Lower lobe of right lung (tissue), 2 donors: ENCODE measurements at places on chromosomes 2 and 18.

- DNase-seq = no peak
Measured at GRCh38 chr2:43950383-43951008, 45.3 kb downstream of the LRPPRC start.

GRCh38 chr2:54061272-54061671 is 54.1 kb upstream of the ACYP2 start:
- DNase-seq = no peak

DNA sequence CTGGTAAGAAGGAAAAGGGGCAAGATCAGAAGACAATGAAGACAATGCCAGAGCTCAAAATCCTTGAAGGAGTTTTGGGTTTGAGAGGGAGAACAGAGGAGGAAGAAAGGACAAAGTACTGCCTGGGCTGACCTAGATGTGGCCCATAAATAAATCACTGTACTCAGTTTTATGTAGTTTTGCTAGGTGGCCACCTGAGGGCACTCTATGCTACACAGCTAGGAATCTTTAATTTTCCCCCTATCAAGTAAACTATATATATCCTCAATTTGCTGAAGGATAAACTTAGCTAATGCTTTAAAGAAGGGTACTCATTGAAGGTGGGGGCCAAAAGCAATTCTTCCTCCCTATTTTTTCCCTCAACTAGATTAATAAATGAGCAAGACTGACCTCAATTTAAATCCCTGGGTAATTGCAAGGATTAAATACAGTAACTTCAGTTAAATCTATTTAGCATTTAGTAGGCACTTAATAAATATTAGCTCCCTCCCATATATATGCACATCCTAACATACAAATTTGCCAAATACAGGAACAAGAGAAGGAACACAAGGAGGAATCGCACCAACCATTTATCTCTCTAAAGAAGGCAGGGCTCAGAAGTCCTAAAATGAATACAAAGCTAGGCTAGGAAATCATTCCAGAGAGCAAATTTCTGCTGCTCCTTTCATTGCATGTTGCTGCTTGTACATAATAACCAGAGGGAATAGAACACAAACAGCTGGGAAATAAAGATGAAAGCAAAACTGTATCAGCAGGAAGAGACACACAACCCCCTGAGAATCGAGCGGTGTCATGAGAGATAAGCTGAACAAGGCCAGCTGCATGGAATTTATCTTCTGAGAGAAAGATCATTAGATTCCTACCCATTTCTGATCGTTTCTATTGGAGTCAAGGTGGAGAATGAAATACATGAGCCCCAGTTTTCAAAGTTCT is 540.1 kb downstream of the NRXN1 start:
- DNase-seq = no peak

DNA sequence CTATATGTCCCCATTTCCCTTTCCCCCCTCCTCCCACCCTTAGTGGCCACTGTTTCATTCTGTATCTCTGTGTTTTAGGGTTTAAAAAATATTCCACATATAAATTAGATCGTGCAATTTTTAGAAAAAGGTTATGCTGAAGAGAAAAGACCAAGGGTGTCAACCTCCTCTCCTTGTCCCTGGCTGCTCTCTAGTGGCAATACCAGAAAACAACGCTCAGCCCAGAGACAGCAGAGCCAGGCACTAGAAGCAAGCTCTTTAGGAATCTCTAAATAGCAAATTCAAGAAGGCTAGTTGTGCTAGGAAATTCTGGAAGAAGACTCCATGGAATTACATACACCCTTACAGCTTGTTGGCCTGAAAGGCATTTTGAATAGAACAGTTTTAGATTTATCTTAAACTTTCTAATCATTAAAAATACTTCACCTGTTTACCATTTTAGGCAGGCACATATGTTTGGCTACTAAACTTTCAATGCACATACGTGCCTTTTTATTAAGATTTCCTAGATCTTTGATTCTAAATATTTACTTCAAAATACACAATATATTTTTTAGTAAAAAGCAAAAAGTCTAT is 35.1 kb upstream of the RASGRP3 start:
- no peak for DNase-seq

- peak; percentile 34 for DNase-seq
Measured at GRCh38 chr18:79413901-79414300, 18.2 kb downstream of the NFATC1 start.

- DNase-seq = no peak
Measured at GRCh38 chr18:77702686-77703085, 453.0 kb downstream of the GALR1 start.

DNA sequence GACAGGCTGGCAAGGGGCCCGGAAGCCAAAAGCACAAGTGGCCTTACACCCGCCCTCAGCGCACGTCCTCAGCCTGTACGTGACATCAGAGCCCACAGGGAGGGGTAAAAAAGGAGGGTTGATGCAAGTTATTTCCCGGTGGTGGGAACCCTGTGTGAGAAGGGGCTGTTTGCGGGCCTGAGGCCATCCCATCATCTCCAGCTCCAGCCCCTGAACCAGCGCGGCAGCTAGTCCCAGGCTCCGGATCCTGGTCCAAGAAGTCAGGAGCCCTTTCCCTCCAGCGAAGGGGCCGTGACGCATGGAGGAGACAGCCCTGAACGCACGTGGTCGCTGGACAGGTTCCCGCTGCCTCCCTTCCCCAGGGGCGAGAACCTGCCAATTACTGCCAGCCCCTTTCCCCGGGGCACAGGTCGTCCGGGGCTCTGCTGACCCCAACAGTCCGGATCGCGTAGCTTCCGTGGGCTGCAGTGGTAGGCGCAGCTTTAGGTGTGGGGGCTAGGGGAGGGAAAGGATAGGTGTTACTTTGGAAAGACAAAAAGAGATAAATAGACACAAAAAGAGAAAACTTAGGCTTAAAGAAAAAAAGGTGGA is 1.3 kb upstream of the LRP2 start:
- peak; percentile 77 for DNase-seq

DNA sequence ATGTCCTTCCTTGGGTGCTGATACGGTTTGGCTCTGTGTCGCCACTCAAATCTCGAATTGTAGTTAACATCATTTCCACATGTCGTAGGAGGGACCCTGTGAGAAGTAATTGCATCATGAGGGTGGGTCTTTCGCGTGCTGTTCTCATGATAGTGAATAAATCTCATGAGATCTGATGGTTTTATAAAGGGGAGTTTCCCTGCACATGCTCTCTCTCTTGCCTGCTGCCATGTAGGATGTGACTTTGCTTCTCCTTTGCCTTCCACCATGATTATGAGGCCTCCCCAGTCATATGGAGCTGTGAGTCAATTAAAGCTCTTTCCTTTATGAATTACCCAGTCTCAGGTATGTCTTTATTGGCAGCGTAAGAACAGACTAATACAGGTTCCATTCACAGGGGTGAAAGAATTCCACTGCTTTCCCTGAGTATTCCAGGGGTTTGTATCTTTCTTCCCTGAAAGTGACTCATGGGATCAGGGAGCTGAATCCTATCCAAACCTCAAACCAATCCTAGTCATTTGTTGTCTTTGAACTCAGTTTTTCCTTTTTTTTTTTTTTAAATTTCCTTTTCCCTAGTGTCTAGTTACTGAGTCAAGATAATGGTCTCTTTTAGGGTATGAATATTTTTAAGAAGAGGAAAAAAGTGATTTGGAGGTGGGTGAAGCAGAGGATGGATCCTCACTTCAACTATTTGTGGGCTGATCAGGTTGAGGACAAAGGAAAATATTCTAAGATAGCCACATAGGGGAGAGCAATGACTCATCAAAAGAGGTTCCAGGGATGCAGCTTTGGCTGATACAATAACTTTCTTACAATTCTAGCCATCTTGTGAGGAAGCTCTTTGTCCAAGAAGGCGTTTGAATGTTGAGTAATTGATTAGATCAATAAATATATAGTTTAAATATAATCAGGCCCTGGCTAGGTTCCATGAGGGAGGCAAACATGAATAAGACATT is 19.5 kb upstream of the KCNE4 start:
- DNase-seq = no peak

DNA sequence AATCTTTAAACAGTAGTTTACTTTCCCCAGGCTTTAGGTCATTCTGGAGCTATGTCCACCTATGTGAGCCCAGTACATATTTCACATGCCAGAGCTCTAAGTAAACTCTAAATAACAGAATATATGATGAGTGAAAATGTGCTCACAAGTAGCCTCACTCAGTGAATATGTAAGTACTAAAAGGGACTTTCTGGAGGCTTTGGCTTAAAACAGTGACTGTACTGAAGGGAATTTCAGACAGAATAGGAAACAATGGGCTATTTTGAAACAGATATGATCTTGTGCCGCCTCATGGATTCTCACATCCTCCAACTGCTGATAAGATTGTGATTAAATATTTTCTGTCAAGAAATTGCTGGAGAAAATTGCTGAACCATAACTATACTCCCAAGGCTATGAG is 747.9 kb downstream of the SOCS6 start:
- DNase-seq = no peak

GRCh38 chr2:156394033-156394741 is 42.0 kb upstream of the GPD2 start:
- DNase-seq = no peak

DNA sequence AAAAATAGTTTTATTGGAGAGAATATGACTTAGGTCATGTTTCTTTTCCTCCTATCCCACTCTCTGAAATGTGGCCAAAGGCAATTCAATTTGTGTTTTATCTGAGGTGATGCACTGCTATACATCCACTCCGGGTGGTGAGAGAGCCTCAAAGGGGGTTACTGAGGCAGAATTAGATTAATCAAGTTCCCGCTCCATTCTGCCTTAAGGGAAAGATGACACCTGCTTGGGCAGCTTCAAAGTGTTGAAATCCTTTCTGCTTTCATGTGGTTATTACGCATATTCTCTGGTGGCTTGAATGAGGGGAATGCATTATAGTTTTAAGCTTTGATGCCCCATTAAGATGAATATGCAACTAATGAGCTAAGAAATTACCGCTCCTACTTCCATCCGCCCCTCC is 213.0 kb upstream of the TMEFF2 start:
- DNase-seq = no peak

DNA sequence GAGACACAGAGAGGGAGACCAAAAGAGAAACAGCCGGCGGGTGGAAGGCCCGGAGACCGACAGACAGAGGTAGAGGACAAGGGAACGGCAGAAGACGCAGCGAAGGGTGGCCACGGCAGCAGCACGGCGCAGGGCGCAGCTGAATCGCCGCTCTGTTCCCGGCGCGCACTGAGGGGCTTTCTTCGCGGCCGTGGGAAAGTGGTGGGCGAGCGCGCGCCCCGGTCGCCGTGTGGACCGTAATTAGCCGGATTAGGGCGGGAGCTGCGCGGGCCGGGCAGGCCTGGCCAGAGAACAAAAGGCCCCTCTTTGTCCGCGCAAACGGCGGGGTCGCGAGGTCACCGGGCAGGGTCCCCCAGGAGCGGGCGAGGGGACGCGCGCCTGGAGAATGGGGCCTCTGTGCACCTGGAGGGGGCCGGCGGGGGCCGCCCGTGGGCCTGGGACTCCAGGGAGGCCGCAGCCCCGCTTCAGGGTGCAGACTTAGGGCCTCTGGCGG is 158.3 kb downstream of the ZFP36L2 start:
- DNase-seq = no peak

- DNase-seq = no peak
Measured at GRCh38 chr2:54728669-54729120, 5.2 kb downstream of the EML6 start.

GRCh38 chr18:55224086-55224625 is 264.9 kb upstream of the CCDC68 start:
- DNase-seq = no peak

- DNase-seq = no peak
Measured at GRCh38 chr2:109208071-109208950, 79.3 kb downstream of the SH3RF3 start.

DNA sequence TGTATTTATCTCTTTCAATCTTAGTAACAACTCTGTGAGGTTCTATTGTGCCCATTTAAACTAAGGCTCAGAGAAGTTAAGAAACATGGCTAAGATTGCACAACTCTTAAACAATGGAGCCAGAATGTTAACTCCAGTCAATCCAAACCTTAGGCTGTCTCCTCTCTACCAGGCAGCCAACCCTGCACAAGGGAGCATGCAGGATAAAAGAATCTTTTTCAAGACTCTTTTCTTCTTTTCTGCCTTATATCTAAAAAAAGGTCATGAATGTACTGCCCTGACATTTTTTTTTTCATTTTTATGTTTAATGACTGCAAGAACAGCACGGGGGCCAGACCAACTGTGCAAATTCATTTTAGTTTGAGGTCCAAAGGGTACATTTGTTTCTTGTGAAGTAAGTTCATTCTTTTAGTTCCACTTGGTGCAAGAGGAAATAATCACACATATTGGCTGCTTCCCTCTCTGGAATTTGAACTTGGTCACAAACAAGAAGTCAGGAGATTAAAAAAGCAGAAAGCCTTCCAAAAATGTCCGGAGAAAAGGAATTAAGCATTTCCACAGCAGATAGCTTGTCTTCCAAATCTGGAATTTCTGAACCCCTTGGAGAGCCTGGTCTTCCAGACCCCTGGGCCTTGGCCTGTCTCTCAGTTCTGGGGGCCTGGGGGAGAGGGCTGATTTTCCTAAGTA is 96.0 kb upstream of the RIOK3 start:
- no peak for DNase-seq

DNA sequence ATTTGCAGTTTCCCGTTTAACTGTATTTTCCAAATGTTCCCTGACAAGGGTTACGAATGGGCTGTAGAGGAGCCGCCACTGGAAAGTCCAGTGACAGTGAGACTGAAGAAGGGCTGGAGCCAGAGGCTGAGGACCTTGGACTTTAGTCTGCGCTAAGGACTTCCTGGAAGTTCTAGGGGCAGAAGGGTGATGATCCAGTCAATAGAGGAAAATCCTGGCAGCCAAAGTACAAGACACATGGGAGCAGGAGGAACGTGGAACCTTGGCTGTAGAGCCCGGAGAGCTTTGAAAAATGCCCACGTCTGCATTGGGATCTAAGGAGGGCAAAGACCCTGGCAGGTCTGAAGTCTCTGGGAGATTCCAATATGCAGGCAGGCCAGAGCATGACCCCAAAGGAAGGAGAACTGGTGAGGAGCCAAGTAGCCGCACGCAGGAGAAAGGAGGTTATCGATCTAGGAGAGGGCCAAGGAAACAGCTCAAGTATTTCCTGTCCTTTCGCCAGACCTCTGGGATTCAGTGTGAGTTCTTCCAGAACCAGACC is 28.5 kb downstream of the MBP start:
- no peak for DNase-seq

DNA sequence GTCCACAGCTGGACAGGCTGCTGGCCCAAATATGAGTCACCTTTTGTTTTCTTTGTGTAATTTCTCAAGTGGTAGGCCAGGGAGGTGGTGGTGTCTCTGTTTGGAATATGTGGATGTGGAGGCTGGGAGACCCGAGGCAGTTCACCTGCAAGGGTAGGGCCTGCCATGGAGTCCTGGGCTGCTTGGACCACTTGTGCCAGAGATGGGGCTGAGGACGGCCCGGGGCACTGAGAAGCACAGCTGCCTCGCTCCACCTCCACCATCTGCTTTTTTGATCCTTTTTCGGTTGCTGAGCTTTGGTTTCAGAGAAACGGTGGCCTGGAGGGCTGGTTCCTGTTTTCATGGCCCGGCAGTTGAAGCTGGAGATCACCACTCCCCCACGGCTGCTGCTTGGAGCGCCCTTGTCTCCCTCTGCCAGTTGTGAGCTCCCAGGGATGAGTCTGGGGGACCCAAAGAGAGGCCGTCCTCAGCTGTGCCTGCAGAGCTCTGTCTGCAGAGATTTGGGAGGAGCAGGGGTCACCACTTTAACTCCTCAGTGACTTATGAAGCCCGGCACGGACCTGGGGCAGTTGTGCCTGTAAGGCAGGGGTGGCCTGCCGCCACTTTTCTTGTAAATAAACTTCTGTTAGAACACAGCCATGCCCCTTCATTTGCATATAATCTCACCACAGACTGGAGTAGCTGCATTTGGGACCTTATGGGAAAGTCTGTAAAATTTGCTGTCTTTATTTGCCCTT is 67.6 kb upstream of the MCFD2 start:
- peak; percentile 67 for DNase-seq

- DNase-seq = no peak
Measured at GRCh38 chr2:12533337-12534005, 183.3 kb upstream of the TRIB2 start.

GRCh38 chr2:106885971-106886915 is at the start of gene ST6GAL2:
Gene ST6GAL2 (minus strand): TSS chr2:106886167. CDS start chr2:106843977, 42,190 bp downstream.
- no peak for DNase-seq
